ENCODE measurements at places on chromosomes 2 and 18.

- no peak for DNase-seq
These were observed 476 bp downstream of the VSNL1 start for GRCh38 chr2:17540813-17541530.

GRCh38 chr2:168708080-168708479 lies 94.4 kb upstream of the NOSTRIN start:
- DNase-seq, result no peak

GRCh38 chr18:49495076-49495475 lies 8.0 kb upstream of the C18orf32 start:
- no peak for DNase-seq

DNA sequence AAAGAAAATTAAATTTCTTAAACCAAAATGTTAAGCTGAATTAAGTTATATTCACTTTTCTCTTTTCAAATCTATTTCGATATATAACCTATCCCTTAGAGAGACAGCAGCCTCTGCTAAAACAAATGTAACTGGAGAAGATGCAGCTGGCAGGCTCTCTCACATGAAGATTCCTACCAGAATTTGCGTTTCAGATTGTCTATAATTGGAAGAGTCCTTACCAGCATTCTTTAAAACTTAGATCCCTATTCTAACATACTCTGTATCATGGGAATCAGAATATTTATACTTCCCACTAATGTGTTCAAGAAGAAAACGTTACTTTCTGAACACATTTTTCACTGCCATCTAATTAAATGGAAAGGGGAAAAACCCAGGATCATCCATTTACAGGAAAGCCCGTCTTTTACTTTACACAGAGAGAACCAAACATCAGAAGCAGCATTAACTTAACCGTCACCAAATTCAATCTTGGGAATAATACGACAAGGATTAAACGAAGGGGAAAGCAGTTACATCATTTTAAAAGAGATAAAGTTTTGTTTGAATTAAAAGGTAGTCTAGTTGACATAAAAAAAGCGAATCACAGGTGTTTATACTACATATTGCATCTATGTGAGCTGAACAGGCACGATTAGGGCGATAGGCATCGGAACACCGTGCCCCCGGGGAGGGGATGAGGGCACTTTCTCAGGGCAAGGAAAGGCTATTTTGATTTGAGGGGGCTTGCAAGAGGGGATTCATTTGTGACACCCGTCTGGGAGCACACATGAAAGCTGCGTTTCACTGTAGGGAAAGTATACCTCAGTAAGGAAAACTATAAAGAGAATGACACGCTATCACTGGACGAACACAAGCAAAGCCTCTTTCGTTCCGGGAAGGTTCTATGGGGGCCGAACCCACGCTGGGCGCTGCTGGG lies 1.3 kb downstream of the PTPN2 start:
- DNase-seq, result no peak

GRCh38 chr2:202161151-202161835 lies 77.1 kb downstream of the SUMO1 start:
- DNase-seq, result no peak

DNA sequence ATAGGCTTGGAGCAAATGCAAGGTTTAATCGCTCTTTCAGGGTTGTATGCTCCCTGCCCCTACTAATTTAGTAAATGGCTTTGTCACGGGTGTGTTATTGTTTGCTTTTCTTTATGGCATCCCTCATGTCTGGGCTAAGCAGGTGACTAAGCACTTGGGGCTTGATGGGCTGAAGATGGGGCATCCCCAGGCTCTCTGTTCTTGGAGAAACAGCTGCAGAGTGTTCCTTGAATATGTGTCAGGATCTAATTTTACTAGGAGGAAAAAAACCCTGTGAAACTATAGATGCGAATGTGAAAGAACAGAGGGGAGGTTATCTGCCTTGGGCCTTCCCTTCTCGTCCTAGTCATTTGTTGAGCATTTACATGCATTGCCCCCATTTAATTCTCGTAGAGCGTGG lies 94.7 kb upstream of the TAF1B start:
- DNase-seq, result no peak

- DNase-seq, result no peak
These were observed 11.1 kb downstream of the PDE1A start for GRCh38 chr2:182415771-182416170.

GRCh38 chr2:17960925-17961324 lies 82.5 kb downstream of the KCNS3 start:
- DNase-seq, result no peak

- DNase-seq, result no peak
These were observed 225.9 kb downstream of the NEDD4L start for GRCh38 chr18:58269931-58270330.

DNA sequence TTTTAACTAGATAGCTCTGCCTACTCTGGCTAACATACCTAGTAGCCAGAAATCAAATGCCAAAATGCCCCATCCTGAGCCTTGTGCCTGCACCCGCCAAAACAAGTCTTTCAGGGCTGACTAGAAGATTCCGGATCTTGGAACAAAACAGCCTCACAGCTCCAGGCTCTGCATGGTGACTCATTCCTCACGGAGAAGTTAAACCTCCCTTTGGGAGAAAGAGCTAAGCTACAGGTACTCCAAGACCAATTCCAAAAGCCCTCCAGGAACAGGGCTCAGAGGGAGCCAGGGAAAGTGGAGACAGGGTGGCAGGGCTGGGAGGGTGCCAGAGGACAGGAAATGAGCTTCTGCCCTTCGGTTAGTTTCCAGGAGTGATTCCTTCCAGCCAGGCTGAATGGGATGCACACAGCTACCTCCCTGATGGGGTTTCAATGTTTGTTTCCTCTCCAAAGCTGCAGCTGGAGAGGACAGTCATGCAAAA lies 295.6 kb downstream of the TNS1 start:
- no peak for DNase-seq

- DNase-seq, result no peak
These were observed 50.9 kb downstream of the PLEKHA3 start for GRCh38 chr2:178531168-178531567.

DNA sequence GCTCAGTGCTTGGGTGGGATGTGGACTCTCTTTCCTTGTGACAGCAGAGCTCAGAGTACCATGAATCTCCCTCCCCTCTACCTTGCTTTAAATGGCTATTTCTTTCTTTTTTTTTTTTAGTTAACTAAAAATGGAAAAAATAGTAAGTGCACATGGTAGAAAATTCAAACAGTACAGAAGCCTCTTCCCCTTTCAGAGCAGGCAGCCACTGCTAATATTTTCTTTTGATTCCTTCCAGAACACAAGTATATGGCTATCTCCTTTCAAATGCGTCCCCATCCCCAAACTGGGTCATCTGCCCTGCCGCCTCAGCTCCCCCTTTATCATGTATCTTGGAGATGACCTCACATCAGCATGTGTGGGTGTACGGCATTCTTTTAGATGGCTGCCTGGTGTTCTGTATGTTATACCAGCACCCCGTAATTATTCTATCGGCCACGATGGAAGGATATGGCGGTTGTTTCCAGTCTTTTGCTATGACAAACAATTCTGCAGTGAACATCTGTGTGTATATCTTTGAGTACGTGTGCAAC lies 70.5 kb upstream of the DLX2 start:
- no peak for DNase-seq

DNA sequence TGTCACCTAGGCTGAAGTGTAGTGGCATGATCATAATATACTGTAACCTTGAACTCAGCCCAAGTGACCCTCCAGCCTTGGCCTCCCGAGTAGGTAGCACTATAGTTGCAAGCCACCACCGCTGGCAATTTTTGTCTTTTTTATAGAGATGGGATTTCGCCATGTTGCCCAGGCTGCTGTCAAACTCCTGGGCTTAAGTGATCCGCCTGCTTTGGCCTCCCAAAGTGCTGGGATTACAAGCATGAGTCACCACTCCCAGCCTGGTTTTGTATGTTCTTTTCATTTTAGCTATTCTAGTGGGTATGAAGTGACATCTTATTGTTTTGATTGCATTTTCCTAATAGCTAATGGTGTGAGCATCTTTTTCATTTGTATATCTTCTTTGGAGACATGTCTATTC lies 11.3 kb upstream of the EXOC6B start:
- no peak for DNase-seq

- no peak for DNase-seq
These were observed 682.7 kb upstream of the FANCL start for GRCh38 chr2:58923869-58924268.
